ENCODE measurements at places on chromosomes 7 and 10.

- DNase-seq = peak; percentile 32
Measured at GRCh38 chr10:102643336-102644065, 778 bp upstream of the TRIM8 start.

DNA sequence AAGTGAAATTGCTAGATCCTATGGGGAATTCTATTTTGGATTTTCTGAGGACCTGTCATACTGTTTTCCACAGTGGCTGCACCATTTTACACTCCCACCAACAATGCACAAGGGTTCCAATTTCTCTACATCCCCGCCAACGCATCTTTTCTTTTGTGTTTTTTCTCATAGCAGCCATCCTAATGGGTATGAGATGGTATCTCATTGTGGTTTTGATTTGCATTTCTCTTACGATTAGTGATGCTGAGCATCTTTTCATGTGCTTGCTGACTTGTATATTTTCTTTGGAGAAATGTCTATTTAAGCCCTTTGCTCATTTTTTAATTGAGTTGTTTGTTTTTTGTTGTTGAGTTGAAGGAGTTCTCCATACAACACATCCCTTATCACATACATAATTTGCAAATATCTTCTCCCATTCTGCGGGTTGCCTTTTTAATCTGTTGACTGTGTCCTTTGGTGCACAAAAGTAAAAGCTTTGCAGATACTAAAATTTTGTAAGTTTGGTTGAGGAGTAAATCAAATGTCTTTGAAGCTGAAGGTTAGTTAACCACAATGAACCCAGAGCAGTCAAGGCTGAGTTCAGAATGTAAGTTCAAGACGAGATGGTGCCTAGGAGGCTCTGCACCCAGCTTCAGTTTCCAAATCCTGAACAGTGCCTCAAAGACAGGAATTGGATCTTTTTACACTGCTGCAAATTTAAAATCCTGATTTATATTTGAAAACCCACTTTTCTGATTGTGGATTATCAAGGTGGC, 195.4 kb downstream of the COBL start:
- DNase-seq = no peak

DNA sequence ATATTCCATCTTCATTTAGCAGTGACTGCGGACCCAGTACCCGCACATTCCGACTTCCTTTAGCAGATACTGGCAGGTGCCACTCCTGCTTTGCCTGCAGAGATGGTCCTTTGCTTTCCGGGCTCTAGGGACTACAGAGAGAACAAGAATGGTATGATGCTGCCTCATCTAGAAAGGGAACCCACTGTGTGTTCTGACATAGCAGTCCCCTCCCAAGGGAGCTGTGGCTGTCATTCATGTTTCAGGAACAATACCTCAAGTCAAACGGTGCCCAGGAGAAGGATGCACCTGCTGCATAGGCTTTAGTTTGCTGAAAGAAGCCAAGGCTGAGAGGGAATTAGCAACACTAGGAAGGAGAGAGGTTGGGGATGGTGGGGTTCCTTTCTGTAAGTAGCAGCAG, 15.9 kb upstream of the TMEM72 start:
- DNase-seq = no peak

GRCh38 chr7:5177060-5177459, 13.0 kb upstream of the WIPI2 start:
- DNase-seq = no peak

GRCh38 chr10:103120977-103121735, 71.9 kb downstream of the NT5C2 start:
- no peak for DNase-seq

GRCh38 chr7:87058744-87059524, 520 bp downstream of the ELAPOR2 start:
- peak; percentile 19 for DNase-seq

DNA sequence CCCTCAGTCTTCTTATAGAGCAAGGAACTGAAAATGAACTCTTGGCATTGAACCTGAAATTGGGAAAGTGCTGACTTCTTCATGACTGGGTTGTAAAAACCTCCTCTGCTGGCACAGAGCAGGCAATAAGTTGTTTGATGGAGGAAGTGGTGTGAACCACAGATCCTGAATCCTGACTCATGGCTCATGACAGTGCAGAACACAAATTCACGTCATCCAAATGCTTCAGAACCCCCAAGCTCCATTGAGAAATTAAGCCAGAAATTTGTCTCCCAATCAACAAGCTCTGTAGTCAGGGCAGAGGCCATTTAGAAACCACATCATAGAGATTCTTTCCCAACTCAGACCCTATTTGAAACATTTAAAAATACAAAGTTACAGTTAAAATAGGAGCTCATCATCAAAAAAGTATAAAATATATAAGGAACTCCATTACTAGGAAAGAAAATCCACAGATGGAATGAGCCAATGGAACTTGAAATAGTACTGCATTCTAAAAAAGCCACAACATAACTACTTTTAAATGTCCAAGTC, 10.3 kb upstream of the STK17A start:
- DNase-seq = peak; percentile 63

DNA sequence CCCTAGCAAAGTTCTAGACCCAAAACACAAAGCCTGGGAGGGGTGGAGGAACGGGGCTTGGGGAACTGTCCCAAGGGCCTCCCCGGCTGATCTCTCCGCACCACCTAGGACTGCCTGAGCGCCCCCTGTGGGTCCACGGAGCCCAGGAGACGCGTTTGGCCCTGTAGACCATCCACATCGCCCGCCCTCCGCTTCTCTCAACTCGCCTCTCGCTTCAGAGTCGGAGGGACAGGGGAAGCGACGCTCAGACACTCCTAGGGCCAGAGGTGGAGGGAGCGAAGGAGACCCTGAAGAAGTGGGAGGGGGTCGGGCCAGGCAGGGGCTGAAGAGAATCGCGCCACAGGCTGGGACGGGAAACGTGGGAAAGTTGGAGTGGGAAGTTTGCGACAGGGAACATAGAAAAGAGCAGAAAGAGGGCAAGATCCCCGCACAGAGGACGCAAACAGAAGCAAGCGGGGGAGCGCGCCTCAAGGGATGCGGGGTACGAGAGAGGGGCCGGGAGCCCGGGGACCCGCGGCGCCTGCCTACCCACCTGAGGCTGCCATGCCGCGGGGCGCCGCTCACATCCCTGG, 378 bp downstream of the PIK3AP1 start:
- DNase-seq = peak; percentile 79

DNA sequence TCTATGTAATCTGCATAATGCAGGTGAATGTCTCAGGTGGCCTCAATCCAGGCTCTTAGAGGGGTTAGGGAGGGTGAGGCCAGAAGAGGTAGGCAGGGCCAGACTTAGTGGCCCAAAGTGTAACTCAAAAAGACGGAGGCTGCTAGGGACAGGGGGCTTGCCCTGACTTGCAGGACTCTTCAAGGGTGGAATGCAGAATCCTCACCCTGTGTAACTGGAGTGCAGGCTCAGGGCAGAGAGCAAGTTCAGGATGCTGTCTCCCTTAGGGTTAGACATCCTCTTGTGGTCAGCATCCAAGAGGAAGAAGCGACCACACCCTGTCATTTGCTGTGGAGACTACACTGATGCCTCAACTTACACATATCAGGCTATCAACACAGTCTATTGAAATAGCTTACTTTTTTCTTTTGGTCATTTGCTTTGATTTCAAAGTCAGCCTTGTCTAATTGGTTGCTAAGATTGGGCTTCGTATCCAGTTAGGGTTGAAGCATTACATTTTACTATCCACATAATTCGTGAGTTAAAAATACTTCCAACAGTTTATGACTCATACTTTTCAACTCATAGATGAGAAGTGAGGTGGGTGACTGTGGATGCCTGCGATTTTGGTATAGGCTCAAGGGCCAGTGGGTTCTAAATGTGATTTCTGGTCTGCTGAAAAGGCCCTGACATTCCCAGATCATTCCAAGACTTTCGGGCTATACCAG, 563.6 kb downstream of the SUGCT start:
- DNase-seq = no peak

- no peak for DNase-seq
Measured at GRCh38 chr7:100686201-100686821, 7.7 kb downstream of the GIGYF1 start.

DNA sequence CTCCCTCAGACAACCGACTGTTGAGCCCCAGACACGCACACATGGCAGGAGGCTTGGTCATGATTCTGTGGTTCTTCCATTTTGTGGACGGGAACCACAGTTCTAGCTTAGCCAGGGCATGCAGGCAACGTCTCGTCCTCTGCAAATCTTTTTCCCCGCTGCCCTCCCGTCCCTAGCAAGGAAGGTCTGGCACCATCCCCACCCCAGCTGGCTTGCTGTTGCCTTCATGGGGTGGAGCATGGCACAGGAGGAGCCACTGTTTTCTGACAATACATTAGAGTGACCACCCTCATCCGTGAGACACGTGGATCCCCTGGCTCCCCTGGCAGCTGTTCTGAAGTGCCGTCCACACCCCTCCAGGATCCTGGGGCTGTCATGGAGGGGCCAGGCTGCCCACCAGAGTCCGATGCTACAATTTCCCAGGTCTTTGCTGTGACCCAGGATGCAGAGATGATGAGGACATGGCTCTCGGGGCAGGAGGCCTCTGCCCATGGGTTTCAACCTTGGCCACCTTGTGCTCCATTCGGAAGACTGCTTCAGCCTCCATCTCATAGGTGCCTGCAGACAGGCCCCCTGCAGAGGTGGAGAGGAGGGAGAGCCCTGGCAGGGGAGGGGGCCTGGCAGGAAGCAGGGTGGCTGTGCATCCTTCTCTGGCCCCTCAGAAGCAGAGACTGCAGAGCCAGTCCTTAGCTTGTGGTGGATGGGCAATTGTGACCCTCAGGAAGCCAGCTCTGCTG, 233.6 kb downstream of the GLRX3 start:
- no peak for DNase-seq

DNA sequence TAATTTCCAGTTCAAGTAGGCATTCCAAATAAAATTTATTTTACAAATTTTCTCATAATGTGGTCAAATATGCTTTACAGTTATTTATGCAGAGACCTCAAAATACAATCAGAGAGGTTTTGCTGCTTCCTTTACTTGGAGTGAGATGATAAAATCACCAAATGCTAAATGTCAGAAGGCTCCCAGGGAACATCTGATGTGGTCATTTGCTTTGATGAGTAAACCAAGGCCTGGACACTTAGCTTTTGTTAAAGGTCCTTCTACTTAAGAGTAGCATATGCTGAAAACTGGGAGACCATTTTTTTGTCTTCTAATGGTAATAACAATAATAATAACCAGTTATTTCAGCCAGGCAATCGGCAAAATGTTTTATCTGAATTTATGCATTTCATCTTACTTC, 60.6 kb upstream of the AKR1E2 start:
- DNase-seq = no peak

DNA sequence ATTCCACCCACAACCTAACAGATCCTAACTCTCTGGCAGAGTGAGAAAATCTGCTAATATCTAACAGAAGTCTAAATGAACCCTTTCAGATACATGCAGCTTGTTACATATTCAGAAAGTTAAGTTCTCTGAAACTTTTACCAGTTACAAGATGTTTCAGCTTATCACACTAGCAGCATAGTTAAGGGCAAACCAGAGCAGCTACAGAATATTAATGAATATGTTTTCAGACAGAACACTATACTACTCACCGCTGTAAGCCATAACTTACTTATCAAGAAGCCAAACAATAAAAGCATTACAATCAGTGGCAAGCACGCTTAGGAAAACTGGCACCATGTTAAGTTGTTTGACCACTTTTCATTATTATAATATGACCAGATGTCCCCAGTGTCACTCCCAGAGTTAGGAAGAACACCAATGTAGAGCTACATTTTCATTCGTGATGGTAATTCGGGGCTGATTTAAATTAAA, 2.7 kb downstream of the ITGB1 start:
- no peak for DNase-seq

DNA sequence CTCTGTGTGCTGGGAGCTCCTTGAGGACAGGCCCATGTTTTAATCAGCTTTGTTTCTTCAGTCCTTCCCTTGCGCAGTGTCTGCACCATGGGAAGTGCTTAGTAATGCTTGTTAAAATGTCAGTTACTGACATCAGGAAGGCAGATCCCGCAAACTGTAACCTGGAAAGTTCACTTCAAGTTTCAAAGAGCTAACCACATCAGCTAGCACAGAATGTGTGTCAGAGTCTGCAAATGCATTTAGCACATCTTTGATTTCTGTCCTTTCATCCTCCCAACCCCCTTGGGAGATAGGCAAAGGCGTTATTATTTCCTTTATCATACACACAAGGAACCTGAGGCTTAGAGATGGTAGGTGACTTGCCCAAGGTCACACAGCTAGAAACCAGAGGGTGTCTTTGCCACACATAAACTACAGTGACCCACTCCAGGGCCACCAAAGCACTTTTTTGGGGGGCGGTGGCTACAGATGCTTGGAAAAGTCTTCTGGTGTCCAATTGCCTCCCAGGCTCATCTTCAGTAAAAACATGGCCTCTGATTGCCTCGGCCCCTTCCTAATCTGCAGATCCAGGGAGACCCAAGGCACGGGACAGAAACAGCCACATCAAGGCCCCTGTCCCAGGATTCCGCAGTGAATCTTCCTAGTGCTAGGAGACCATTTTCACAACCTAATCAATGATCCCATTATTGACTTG, 116.2 kb upstream of the GPR26 start:
- DNase-seq = no peak

DNA sequence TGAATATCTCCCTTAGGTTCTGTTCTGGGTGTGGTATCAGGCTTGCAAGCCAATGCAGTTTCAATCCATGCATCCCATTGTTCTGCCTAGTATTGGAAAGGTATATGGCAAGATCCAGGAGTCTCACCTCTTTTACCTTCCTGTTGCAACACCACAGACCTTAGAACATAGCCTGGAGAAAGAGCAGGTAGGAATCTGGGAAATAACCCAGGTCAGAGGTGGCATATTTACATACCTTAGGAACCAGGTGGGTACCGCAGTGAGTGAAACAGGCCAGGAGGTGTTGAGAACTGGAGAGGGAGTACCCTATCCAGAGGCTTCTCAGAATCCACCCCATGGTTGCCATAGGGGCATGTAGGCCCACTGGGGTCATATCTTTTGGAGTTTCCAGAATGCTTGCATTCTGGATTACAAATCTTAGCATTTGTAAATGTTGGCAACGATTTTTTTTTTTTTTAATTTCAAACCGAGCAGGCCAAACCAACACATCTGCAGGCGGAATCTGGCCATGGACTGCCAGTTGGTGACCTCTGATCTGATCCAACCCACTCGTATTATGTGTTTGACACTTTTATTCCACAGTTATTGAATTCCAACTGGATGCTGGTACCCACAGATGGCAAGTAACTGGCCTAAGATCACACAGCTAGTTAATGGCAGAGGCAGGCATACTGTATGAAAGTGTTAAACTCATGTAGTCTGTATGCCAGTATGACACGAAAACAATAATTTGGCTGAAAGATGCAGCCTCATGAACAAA, 180.3 kb upstream of the TCF7L2 start:
- DNase-seq = no peak

GRCh38 chr10:132249824-132250375, 57.9 kb downstream of the STK32C start:
- no peak for DNase-seq

GRCh38 chr10:11447586-11447985, 163.9 kb downstream of the USP6NL start:
- no peak for DNase-seq

DNA sequence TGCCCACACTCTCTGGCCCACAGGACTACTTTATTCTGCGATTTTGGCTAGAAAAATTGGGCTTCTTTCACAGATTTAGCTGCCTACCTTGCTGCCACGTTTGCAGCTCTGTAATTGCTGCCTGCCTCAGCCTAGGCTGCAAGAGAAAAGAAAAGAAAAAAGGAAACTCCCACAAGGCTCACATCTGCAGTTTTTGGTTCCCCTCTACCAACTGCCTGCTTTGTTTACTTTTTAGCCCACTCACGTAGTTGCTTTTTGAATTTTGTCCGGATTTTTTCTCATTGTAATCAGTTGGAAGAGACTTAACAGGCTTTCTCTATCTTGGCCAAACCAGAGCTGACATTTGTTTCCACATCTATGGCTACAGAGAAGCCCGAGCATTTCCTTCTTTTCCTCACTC, 24.3 kb downstream of the SUN3 start:
- no peak for DNase-seq

Data from CD4-positive, alpha-beta T cell treated with Interferon alpha-2 for 1 hour (primary cell).